Dermis blood vessel endothelial cell (primary cell): ENCODE measurements at places on chromosomes 5 and 9.

- DNase-seq, result no peak
These were observed 197.7 kb upstream of the CDKN2B start for GRCh38 chr9:22206833-22207232.

GRCh38 chr5:39977066-39977655, 552.4 kb upstream of the DAB2 start:
- no peak for DNase-seq

DNA sequence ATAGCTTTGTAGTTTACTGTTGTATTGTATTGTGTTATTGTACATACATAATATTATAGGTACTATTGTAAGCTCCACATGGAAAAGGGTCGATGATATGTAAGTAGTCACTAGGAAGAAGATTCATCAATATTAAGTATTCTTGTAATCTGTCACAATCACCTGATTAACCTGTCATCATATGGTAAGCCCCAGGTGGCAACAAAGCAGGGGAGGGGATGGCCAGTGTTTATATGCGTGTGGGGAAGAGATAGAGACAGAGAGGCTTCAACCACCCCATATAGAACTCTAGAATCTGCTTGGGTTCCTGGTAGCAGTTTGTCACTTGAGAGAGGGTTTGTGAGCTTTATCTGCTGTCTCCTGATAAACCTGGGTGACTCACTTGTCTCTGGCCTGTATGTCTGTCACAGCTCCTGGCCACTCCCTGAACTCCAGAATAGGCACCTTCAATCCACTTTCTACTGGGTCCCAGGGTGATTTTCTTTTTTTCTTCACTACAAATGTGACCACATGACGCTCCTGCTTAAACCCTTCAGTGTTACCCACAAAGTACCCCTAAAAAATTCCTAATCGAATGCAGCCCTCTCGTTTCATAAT, 48.9 kb upstream of the CPEB4 start:
- DNase-seq, result no peak

GRCh38 chr5:124797665-124798087, 51.2 kb upstream of the ZNF608 start:
- no peak for DNase-seq

GRCh38 chr9:134860510-134860909, 20.1 kb upstream of the FCN2 start:
- DNase-seq, result no peak

- no peak for DNase-seq
These were observed 11.6 kb downstream of the GADD45G start for GRCh38 chr9:89616411-89616810.

- DNase-seq, result no peak
These were observed 76.3 kb upstream of the IQGAP2 start for GRCh38 chr5:76326577-76327302.

DNA sequence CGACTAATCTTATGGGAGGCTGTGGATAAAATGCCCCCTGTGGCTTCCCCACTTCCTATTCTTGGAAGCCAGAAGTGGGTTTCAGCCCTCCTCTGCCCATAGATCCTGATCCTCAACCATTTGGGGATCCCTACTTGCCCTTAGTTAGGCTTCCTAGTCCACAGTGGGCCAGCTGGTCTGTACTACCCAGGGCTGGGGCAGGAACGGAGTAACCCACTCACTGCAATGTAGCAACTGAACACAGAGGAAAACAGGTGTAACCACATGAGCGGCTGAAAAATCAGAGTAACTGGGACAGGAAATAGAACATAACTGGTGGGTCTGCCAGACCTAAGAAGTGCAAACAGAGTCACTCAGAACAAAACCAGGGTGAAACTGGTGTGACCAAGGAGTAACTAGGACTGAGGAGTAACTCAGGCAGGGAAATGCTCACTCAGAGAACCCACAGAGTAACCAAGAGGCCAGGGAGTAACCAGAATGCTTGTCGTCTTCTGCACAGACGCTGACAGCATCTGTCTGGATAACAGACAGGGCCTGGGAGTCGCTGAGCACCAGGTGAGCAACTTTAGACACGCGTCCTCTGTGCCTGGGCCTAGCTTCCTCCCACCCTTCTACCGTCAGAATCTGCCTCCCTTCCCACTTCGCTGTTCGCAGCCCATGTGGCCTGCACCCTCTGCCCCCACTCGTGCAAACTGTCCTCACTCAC, 1.0 kb downstream of the AQP3 start:
- no peak for DNase-seq

DNA sequence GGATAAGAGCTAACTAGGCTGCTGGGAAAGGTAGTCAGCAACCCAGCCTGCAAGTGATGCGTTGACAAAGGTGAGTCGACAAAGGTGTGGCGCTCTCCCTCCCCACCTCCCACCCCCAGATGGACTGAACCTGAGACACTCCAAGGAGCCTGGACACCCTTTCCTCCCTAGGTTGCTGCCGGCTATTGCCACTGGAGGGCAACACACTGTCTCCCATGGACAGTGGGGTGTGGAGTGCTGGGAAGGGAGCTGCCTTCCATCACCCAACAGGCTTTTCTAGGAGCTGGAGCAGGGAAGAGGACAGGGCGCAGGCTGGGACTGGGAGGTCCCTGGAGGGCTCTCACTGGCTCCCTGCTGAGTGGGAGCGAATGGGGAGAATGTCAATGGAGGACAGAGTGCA, 75.4 kb upstream of the ARAP3 start:
- DNase-seq, result peak; percentile 82

DNA sequence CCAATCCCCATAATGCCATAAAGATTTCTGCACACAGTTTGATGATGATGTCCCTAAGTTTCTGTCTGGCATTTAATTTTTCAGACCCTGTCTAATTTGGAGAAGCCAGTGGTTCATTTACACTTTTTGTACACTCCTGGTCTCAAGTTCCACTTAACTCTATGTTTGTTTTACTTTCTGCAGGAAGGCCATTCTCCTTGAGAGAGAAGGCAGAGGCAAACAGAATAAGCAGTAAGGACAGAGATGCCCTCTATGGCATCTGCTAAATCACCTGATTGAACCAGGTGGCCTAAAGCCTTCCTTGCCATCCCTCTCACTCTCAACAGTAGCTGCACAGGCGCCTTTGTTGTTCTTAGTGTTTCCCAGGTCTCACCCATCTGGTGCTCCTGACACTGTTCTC, 86.1 kb upstream of the LRRTM2 start:
- DNase-seq, result no peak

DNA sequence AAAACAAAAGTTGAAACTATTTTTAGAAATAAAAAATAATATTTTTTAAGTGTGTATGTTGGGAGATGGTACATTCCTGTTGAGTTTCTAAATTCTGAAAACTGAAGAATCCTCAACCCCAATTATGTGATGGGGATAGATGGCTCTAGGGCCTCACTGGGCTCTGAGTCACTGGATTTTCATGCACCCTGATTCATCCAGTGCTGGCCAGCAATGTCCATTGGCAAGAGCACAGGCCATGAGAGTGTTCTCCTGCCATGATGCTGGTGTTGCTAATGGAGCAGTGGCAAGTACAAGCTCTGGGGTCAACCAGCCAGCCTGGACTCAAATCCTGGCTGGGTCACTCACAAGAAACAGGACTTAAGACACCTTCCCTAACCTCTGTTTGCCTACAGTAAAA, 23.3 kb downstream of the SMIM23 start:
- DNase-seq, result no peak

- no peak for DNase-seq
These were observed 785.0 kb downstream of the PRELID2 start for GRCh38 chr5:145050181-145050580.

DNA sequence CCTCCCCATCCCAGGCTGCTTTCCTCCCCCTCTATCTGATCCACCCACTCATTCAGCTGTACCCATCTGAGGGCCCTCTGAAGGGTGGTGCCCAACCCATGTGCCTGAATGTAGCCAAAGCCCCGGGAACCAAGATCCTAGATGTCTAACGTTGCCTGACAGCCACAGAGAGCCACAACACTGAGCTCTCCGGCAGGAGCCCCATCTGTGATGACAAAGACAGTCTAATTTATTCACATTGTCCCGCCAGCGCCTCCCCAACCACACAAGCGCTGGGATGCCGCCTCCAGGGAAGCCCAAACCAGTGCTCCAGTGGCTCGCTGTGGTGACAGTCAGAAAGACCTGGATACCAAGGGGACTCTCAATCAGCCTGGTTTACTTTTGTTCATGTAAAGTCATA, 8.4 kb downstream of the IGFBPL1 start:
- DNase-seq, result no peak

DNA sequence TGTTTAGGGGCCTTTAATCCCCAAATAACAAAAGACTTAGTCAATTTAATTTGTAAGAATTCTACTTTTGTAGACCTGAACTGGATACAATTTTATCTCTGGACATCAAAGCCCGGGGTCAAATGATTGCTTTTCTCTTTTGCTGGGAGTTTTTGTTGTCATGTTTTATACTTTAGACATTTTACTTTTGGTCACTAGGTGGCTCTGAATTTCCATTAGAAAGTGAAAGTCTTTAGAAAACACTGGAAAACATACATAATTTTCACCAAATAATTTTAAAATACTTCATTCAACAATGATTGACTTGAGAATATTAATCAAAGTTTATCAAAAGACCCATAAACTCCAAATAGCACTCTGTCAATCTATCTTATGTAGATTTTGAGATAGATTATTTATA, 2.8 kb upstream of the PCA3 start:
- peak; percentile 29 for DNase-seq

GRCh38 chr5:78566747-78567425, 81.7 kb downstream of the LHFPL2 start:
- peak; percentile 59 for DNase-seq

- DNase-seq, result no peak
These were observed 1.7 kb downstream of the FOXD1 start for GRCh38 chr5:73446631-73447529.

- peak; percentile 82 for DNase-seq
These were observed 77.3 kb downstream of the LRSAM1 start for GRCh38 chr9:127528422-127529251.

- no peak for DNase-seq
These were observed 316.7 kb downstream of the GABRG2 start for GRCh38 chr5:162384225-162384624.

DNA sequence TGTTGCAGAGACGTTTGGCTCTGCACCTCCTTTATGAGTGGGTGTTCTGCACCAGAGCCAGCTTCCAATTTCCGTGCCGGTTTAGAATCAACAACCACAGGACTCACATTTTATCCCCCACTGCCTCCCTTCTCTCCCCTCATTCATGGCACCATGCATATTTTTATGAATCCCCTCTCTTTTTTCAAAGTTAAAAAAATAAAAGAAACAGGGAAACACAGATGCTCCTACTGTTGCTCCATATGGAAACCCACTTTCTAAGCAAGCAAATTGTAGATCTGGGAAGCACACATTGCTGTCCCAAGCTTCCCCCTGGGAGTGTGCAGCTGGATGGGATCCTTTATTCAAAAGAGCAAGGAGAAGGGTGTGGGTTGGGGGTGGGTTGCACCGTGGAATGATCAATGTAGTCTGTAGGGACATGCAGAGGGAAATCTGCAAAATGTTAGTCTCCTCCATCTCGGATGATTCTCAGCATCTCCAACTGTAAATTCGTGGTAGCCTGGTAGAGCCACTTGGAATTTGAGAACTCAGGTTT, 410.0 kb upstream of the ADAMTSL1 start:
- no peak for DNase-seq

DNA sequence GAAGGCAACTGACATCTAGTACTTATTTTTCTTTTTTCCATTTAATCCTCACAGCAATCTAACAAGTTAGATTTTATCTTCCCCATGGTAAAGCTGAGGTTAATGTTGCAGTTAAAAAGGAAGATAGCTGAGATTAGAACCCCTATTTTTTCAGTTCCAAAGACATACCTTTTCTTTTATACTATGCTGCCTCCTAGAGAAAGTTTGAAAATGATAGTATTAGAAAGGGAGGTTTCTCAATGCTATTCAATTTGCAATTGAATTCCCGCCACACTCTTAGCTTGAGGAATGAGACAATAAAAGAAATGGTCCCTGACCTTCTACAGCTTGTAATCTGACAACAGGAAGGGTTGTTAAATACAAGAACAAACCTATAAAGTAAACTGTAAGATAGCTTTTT, 195.9 kb upstream of the TRIM32 start:
- DNase-seq, result no peak

GRCh38 chr9:108367188-108367587, 488.6 kb downstream of the ACTL7B start:
- no peak for DNase-seq

DNA sequence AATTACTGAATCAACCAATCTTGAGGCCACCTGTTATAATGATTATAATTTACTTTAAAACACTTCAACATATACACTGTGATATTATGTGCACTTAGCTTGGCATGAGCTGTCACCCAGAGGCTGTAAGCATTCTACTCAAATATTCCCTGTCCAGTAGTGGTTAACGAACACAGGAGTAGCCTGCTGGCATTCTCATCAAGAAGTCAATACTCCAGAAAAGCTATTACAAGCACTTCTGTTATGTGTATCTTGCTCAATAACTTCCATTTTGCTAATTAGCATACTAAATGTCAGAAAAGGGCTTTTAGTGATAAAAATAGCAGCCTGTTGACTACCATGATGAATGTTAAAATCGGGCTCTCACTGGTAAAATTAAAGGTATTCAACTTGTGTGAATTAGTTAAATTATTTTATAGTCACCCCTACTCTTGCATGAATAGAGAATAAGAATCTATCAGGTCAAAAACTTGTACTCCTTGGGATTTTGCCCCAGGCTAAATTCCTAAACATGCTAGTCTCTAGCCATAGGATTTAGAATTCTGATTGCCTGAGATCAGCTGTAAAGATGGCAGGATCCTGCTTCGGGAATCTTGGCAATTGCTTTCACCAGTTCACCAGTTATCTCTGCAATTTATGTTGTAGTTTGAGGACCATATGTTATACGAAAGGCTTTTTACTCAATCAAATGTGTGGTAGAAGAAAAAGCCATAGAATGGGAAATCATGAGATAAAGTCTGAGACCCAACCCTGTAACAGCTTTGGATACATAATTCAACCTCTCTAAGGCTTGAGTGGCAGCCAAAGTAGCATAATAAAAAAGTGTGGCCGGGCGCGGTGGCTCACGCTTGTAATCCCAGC, 43.4 kb upstream of the PAM start:
- DNase-seq, result no peak

GRCh38 chr5:81718300-81718699, 32.6 kb downstream of the SSBP2 start:
- peak; percentile 70 for DNase-seq

DNA sequence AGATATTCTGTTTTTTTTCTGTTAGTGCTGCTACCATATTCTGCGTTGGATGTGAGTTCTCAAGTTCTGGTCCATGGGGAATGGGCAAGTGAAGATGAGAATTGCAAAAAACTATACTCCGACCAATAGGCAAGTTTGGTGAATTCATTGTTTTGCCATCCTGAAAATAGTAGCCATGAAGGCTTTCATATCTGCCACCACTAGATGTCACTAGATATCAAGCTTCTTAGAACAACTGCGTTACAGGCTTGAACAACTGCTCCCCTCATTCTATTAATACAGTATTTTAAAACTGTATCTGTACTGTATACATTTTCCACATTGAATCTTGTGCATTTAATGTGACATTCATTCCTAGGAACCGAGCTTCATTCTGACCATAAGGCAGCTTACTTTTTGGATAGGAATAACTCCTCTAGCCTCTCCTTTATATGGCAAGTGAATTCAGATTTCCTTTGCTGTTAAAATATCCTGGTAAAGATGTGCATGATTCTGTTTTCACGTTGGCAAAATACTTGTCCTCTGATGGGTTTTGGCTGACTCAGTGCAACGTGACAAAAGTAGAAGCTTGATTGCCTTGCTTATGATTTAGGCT, 163.6 kb downstream of the SREK1 start:
- peak; percentile 81 for DNase-seq
